Activated CD8-positive, alpha-beta T cell treated with anti-CD3 and anti-CD28 coated beads for 36 hours (primary cell): ENCODE measurements at places on chromosomes 11 and 22. TPM values are rescaled to one million over a fixed set of nuclear protein-coding genes. Genes with fewer than 3 reads are reported as not detected.

HEPN1 gene
- total RNA-seq = not detected

RFPL3 gene
- total RNA-seq = not detected

OR8D1 gene
- total RNA-seq = not detected

OR10D3 gene
- total RNA-seq = not detected

TRPM5 gene
- not detected for total RNA-seq

RBMXL2 gene
- total RNA-seq = not detected

OR8J1 gene
- total RNA-seq = not detected

PRG3 gene
- not detected for total RNA-seq

LDHAL6A gene
- not detected for total RNA-seq

SNRPD3 gene
- total RNA-seq = 165 TPM

SLC16A8 gene
- total RNA-seq = not detected

MS4A4E gene
- not detected for total RNA-seq

CPT1A gene
- total RNA-seq = 17.5 TPM

ALDH3B1 gene
- total RNA-seq = 0.09 TPM

OR5AN1 gene
- not detected for total RNA-seq

PLEKHA7 gene
- 6.0 TPM for total RNA-seq

TM7SF2 gene
- 17.5 TPM for total RNA-seq

IGSF9B gene
- total RNA-seq = 136 TPM

HTR3A gene
- not detected for total RNA-seq

HSPB2 gene
- total RNA-seq = not detected

MCAM gene
- total RNA-seq = 8.3 TPM

NPAS4 gene
- not detected for total RNA-seq

FAM180B gene
- total RNA-seq = not detected

OR8K1 gene
- not detected for total RNA-seq

FAM83F gene
- total RNA-seq = 1.5 TPM

PHLDB1 gene
- total RNA-seq = 3.0 TPM

MRPL16 gene
- 78.7 TPM for total RNA-seq

DGCR6 gene
- 1.4 TPM for total RNA-seq

OR52A1 gene
- total RNA-seq = not detected

PATE2 gene
- total RNA-seq = not detected

MRGPRE gene
- total RNA-seq = not detected

PIWIL4 gene
- total RNA-seq = 0.36 TPM
